CD4-positive, alpha-beta T cell treated with Interleukin-21 for 1 hour (primary cell): ENCODE measurements at places on chromosomes 1 and 21.

DNA sequence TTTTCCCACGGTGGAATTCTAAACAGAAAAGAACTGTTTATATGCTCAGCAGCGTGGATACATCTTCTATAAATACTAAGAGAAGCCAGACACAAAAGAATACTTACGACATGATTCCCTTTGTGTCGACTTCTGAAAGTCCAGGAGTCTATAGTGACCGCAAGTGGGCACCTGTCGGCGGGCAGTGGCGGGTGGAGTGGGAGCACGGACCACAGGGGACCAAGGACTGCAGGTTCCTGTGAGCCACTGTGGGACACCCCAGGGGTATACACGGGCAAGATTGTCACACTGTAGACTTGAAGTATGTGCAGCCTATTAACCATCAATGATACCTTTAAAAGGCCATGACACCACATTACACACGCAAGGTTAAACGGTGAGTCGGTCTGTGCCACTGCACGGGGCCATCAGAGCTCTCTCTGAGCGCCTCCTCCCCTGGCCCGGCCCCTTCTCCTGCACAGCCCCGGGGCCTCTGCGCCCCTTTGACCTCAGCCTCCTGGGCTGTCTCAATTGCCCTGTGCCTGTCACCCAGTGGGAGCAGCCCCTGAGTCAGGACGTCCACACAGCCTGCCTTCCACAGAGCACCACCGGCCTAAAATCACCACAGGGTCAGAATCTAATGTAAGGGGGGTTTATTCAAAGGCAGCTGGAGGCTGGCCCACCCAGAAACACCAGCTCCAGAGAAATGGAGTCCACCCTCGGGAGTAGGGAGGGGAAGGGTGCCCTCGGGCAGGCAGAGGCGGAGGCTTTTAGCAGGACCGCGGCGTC, 90.0 kb upstream of the COL6A1 start:
- DNase-seq = no peak

DNA sequence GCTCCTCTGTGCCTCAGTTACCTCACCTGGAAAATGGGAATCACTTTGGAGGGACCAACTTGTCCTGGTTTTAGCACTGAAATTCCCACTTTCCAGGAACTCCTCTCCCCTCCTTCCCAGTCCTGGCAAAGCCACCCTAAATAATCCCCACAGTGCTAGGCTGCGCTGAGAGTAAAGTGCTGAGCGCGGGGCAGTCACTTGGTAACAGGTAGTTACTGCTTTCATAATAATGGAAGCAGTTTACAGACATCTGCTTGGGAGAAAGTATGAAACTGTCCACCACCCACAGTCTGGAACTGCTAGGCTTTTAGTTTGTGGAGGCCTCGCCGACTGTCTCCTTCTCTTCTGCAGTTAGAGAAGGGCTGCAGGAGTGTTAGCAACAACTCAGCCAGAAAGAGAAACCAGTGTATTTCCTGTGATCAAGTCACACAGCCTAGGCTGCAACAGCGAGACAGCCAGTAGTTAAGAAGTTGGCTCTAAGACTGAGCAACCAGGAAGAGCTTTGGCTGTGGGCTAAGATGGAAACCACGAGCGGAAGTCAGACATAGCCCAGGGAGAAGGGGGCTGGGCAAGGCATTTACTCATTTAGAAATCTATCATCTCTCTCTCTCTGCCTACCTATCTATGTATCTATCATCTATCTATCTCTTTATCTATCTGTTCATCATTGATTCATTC, 30.8 kb upstream of the ABCG1 start:
- peak; percentile 87 for DNase-seq

DNA sequence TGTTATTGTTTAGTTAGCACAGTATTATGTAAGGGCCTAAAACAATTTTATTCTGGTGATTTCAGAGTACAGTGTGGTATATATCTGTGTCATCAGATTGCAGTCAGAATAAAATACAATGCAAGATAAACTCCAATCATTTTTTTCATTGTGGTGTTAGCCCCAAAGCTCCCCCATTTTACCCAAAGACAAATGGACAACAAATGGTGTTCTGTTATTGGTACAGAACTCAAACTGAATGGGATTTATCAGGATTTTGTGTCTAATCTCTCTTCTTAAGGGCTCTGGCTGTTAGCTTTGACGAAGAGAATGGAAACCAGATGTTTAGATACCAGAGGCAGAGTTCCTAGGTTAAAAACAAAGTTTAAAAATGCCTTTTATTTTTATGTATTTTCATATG, 163.1 kb upstream of the USP25 start:
- DNase-seq = no peak

- no peak for DNase-seq
Measured at GRCh38 chr1:209883341-209883971, 54.6 kb upstream of the SYT14 start.

DNA sequence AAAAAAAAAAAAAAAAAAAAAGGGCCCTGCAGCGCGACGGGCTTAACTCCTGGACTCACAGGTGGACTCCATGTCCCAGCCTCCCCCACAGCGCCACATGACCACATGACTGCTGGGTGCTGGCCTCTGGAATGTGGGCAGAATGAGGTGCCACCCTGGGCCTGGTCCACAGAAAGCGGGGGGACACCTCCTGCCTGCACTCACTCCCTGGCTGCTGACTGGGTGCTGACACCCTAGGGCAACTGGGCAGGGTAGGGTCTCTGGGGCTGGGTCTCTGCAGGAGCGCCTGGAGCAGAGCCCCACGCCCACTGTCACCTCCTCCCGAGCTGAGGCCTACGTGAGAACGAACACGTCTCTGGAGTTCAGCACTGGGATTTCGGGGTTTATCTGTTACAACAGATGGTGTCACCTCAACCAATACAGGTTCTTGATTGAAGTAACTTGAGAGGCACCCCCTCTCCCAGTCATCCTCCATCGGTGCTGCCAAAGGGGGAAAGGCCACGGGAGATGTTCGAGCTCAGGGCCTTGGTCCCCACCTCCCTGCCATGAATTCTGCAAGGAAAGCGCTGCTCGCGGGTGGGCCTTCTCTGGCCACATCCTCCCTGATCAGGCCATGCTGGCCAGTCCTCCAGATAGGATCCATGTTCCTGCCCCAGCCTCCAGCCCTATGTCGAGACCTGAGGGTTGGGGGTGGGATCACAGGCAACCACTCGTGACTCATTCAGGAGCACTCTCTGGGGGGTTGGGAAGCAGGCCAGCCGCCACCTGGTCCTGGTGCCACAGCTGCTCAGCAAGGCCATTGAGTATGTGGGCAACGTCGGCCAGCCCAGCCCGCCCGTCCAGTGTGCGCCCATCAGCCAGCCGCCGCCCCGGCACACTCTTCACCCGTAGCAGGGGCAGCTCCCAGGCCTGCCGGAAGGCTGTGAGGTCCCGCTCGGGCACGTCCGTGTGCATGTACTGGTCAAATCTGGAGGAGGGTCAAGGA, 5.4 kb downstream of the CPLANE2 start:
- no peak for DNase-seq

- no peak for DNase-seq
Measured at GRCh38 chr21:26684889-26685288, 111.8 kb upstream of the CYYR1 start.

GRCh38 chr1:226381226-226381998, 26.5 kb downstream of the PARP1 start:
- no peak for DNase-seq

- DNase-seq = no peak
Measured at GRCh38 chr21:35226328-35226727, 177.2 kb upstream of the RUNX1 start.
